Psoas muscle (tissue), 8 donors: ENCODE measurements at places on chromosomes 3 and 15.

DNA sequence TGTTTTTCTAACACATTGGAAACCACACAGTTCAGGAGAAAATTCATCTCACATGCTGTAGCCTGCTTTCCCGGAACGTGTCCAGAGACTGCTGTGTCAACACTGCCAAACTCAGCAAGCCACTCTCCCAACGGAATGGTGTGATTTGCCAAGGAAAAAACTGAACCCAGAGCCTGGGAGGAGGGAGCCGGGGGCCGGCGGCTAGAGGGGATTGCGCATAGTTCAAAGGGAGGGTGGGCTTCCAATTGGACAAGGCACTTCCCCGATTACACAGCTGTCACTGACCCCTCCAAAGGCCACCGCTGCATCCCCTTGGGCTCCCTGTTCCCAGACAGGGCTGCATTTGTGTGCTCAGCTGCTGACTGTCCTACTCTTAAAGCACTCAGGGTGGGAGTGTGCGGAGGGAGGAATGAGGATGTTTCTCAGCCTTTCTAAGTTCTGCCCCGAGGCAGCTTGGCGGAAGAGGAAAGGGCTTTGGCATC lies 256.2 kb downstream of the ZNF621 start:
- peak; percentile 60 for DNase-seq

DNA sequence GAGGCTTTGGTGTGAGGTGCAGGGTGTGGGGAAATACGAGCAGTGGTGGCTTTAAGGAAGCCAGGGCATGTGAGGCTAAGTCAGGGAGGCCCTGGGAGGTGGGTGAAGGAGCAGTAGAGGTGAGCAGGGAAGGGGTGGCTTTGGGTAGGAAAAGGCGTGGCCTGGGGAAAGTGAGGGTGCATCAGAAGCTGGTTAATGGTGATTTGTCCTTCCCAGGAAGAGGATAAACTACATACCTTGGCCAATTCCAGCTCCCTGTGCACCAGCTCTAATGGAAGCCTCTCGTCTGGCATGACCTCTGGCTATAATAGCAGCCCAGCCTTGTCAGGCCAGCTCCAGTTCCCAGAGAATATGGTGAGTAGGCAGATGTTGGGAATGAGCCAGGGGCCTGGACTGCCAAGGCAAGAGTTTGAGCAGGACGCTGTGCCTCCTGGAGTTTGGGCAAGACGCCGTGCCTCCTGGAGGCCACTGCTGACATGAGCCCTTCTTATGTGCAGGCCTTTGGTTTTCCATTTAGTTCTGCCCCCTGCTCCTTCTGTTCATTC lies 41.3 kb downstream of the CDAN1 start:
- DNase-seq: no peak

DNA sequence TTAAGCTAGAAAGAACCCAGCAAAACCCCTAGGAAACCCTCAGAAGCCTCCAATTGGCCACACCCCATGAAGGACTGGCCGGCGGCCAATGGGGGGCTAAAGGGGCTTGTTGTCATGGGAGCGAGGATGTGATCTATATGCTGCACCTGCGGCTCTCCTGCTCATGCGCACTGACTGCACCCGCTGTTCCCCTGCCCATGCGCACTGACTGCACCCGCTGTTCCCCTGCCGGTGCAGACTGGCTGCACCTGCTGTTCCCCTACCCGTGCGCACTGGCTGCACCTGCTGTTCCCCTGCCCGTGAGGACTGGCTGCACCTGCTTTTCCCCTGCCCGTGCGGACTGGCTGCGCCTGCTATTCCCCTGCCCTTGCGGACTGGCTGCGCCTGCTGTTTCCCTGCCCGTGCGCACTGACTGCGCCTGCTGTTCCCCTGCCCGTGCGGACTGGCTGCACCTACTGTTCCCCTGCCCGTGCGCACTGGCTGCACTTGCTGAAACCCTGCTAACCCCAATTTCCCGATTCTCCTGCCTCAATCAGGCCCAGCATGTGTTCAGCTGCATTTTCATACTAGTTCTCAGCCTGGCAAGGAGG lies 16.8 kb upstream of the MCCC1 start:
- no peak for DNase-seq

DNA sequence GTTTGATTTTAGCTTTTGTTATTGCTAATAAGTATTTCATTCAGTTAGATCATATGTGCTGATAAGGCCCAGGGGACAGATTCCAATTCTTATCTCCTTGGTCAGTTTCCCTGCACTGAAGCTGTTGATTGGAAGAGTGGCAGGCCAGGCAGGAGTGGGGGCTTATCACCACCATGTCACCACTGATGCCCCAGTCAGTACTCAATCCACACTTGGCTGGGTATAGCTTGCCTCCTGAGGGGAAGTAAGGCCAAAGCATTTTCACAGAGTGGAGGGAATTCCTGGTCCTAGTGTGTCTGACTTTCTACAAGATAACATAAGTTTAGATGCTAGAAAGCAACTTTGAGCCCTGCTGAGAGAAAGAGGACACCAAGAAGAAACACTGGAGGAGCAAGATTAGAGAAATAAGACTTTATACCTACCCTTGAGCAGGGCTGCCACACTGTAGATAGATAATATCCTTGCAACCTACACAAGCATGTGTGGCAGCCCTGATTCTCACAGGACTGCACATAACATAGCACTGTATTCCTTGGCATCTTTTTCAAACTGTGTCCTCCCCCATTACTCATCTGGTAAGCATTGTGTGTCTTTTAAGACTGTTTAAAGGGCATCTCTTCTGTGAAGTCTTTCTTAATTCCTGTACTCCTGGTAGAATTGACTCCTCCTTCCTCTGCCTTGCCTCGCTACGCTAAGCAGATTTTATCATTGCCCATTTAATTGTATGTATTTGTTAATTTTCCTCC lies 24.3 kb downstream of the OXNAD1 start:
- no peak for DNase-seq

- peak; percentile 63 for DNase-seq
Measured at GRCh38 chr3:15051531-15051930, 13.6 kb downstream of the MRPS25 start.

- no peak for DNase-seq
Measured at GRCh38 chr15:29518442-29518841, 248.8 kb upstream of the NSMCE3 start.

DNA sequence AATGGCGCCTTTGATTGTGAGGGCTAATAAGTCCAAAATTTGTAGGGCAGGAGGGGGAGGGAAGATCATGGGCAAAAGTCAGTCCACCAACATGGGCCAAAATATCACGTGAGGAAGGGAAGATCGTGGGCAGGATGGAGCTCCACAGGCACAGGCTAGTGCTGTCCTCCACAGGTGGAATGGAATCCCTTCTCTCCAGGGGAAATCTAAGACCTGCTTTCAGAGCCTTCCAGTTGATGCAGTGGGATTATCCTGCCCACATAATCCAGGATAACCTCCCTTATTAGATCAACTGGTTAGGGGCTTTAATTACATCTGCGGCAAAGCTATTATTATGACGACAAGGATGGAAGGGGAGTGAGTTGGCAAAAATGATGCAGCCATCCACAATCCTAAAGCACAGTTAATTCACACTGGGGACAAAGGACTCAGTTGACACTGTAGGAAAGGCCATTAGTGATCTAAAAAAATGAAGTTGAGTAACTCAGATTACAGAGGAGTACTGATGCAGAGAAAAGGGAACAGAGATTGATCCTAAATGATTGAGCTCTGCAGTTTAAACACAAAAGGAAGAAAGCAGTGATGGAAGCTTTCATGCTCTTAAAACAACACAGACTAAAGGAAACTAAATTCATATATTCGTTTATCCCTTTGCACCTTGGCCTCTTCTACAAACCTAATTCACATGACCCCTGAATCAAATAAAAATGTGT lies 159.8 kb downstream of the AKAP13 start:
- no peak for DNase-seq

- no peak for DNase-seq
Measured at GRCh38 chr15:38479266-38479665, 25.3 kb downstream of the FAM98B start.

GRCh38 chr15:60899322-60899966 lies 329.7 kb downstream of the RORA start:
- no peak for DNase-seq

GRCh38 chr15:64037966-64038365 lies 8.3 kb downstream of the DAPK2 start:
- no peak for DNase-seq

DNA sequence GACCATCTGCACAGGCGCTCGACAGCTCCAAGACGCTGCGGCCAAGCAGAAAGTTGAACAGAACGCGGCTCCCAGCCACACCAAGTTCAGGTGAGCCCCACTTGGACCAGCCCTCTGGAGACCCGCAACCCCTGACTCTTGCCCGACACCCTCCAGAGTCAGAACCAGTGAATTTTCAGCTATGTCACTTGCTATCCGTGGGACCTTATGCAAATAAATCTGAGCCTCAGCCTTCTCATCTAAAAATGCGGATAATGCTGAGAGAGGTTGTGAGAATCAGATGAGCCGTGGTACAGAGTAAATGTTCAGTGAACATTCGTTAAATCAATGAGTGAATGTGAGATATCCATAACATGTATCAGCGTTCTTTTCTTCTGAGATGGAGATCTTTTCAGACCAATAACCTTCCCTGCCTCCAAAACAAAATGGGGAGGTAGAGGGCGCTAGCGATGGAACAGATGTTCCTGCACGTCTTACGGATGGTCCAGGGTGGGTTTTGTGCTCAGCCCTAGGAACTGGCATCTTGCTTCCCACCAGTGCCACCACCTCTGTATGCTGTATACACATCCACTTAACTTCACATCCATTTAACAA lies 524 bp downstream of the MRPS11 start:
- no peak for DNase-seq

- no peak for DNase-seq
Measured at GRCh38 chr3:159922861-159923312, 65.7 kb upstream of the IL12A start.

DNA sequence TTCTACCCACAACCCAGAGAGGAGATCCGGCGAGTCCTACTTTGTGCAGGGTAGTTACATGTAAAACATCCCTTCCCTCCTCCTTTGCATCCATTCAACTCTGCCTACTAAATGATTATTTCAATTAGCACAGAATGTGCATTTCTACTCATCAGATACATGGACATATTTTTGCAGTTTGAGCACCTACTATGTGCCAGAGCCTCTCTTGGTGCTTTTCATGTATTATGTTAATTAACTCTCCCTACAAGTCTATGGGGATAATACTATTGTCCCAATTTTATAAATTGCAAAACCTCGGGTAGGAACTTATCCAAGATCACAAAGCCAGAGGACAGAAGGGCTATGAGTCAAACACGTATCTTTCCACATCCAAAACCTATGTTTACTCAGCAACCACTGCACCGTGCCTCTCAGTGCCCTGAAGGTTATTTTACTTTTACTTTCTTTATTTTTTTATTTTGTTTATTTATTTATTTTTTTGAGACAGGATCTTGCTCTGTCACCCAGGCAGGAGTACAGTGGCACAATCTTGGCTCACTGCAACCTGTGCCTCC lies 432.8 kb downstream of the MAGI1 start:
- no peak for DNase-seq

- DNase-seq: peak; percentile 83
Measured at GRCh38 chr3:187739094-187739560, 6.1 kb downstream of the BCL6 start.

DNA sequence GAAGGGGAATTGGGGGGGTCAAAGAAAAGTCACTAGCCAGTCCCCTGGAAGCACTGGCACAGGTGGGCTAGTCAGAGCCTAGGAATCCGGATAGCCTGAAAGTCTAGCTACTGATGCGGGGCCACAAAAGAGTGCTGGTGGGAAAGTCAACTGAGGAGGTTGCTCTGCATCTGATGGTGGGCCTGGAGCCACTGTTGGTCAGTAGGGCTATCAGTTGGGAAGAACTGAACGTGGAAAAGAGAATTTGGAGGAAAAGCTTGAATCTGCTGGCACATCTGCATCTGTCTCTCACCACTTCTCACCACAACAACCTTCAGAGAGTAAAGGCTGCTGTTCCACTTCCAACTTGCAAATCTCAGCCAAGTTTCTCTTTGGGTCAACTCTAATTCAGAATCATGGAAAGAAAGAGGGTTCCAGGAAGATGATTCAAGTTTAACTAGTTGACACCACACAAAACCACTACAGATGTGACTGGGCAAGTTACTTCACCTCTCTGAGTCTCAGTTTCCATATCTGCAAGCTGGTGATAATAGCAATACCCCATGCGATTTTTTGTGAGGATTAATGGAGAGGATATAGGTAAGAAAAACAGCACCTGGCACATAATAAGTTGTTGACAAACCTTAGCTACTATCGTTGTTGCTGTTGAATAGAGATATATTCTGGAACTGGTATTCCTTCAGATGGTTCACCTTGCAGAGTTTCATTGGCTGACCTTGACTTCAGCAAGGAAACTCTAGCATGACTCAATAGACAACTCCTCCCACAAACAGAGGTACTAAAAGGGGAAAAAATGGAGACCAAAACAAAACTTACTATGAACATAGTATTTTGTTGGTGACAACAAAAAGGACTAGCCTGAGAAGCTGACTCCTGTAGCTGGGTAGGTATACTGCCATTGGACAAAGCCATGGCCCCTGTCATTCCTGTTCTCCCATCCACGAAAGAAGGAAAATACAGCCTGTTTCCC lies 280.2 kb upstream of the STT3B start:
- DNase-seq: no peak

DNA sequence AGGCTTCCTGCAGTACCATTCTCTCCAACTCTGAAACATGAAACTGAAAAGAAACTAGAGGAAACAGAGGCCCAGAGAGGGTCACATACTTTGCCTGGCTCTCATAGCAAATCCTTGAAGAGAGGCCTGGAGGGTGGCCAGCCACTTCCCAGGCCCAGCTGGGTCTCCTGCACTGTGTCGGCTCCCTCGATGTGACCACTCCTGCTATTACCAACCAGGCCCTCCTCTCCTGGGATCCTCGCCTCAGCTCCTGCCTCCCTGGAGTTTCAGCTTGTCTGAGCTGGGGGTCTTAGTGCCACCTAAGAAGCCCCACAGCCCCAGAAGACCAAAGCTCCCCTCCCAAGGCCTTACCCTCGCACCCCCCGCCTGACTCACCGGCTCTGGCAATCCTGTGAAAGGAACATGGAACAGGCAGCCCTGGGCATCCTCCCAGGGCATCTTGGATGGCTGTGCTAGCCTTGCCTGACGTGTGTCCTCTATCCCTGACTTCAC lies 4.6 kb downstream of the LOXL1 start:
- DNase-seq: peak; percentile 82

- DNase-seq: no peak
Measured at GRCh38 chr3:5144316-5144994, 22.4 kb downstream of the ARL8B start.

DNA sequence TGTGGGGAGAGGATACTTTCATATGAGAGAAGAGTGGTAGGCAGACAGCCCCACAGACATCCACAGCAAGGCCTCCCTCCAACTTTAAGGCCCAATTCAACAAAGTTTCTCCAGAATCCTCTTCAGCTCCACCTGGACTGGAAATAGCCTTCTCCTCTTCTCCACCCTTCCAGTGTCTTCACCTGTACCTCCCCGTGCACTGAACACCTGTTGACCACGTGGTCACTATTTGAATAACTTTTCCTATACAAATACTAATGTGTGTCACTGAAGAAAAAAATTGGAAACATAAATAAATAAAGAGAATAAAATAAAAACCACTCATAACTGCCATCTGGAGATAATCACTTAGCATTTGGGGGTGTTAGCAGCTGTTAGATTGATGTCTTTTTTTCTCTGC lies 52.9 kb downstream of the CCNL1 start:
- no peak for DNase-seq
